ENCODE measurements at places on chromosomes 4 and X.

- DNase-seq = no peak
Measured at GRCh38 chr4:180840142-180840541, 1403.1 kb upstream of the TENM3 start.

- DNase-seq = no peak
Measured at GRCh38 chr4:70815370-70815769, 24.3 kb downstream of the GRSF1 start.

- DNase-seq = no peak
Measured at GRCh38 chr4:38195486-38195885, 235.3 kb downstream of the PTTG2 start.

- no peak for DNase-seq
Measured at GRCh38 chrX:40394302-40394701, 186.5 kb upstream of the ATP6AP2 start.

- no peak for DNase-seq
Measured at GRCh38 chr4:167102475-167102874, 131.8 kb downstream of the SPOCK3 start.

DNA sequence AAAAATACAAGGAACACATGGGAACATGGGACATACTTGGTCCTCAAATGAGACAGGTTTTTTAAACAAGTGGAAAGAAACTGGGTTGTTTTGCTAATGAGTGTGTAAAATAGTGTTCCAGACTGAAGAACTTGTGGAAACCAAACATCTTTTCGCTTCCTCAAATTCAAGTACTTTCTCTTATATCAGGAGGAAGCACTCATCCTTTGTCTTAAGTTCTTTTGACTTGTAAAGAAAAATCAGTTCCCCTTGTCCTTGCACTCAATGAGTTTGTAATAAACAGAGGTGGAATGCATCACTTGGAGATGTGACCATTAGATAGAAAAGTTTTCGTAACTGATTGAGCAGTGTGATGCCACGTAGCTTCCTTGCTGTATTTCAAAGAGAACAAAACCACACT is 101.1 kb downstream of the PHOX2B start:
- DNase-seq = no peak

DNA sequence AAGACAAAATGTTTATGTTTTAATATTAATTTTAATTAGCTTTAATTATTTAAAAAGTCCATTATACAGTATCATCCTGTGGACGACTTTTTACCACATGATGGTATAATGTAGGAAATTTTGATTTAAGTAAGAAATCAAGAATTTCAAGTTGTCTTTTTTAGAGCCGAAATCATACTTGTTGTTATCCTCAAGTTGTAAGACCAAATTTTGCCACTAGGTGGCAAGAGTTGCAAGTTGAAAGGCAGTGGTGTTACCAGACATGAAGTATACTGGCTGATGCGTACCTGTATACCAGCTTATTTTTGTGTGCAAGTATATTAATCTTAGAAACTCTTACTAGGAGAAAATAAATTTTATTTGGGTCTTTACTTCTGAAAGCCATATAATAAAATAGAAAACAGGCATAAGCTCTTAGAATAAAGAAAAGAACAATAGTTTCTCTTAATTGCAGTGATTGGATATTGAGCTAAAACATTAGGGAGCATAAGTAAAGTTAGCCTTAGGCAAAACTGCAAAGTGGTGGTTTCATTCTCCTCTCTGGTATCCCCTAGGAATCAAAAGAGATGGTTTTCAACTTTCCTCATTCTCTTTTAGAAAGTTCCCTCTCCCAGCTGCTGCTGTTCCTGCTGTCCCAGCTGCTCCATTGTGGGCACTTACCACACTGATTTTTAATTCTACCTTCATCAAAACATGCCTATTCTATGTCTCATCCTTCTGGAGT is 118.0 kb upstream of the WDFY3 start:
- peak; percentile 33 for DNase-seq

DNA sequence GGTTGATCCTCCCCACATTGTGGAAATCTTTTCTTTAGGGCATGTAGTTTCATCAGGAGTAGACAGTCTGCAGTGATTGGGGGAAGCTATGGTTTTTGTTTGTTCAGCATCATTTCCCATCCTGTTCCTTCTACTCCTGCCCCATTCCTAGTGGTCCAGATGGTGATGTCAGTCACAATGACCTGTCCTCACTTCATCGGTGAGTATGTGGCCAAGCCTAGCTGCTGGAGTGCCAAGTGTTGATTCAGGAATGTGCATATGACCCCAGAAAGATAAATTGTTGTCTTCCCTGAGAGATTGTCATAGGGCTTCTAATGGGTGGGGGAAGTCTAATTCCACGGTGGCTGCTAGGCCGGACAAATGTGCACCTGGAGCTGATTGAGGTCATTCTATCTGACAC is 130.6 kb upstream of the FAT1 start:
- DNase-seq = no peak

GRCh38 chr4:98482847-98483806 is 175.3 kb downstream of the TSPAN5 start:
- no peak for DNase-seq

GRCh38 chr4:24213961-24214360 is 324.1 kb upstream of the PPARGC1A start:
- no peak for DNase-seq

DNA sequence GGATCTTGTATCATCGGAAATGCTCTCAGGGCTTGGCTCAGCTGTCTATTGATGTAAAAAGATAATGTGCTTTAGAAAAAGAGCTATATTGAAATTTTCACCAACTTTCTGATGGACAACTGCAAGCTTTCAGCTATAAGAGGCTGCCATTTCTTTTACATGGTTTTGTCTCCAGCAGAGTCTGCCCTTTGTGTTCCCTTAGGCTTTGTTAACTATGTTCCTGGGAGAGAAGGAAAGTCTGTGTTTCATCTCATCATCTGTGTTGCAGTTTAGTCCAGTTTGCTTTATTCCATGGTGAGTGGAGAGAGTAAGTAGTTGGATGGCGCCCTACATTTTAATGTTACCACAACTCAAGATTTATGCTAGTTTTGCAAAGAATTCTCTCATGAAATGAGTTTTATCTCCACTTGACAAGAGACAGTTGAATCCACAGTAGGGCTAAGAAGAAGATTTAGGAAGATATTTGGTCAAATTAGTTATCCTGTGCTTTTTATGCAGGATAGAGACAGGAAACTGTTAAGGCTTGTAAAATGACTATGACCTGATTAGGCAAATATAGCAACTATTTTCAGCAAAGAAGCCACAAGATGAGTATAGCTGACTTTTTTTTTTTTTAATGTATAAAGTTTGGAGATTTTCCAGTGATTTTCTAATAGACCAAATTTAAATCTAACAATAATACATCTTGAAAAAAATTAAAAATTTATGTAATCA is 16.5 kb downstream of the SEPTIN11 start:
- no peak for DNase-seq

DNA sequence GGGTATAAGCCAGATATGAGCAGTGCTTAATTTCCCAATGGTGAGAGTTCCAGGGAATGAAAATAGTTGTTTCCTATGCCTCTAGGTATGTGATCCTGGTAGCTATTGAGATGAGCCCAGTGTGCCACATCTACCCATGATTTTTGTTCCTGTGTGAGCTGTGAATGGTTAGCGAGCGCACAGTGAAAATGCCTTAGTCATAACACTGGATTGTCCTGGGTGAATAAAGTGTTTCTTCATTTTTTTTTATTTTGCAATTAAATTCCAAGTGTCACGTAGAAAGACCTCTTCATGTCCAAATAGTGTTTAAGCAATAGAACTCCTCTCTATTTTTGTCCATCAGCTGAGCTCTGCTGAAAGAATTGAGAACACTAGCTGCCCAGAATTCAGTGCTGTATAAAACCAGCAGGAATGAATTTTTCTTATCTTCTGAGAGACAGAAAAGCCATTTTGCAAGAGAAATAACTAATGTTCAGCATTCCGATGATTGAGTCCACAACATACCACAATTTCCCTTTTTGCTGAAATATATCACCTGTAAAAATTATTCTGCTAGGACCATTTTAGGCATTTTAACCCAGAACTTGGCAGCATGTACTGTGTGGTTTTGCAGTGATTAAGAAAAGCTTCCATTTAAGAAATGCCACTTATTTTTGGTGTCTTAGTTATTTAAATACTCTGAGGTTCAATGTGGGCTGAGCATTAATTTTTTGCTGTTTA is 5.6 kb downstream of the MAOA start:
- no peak for DNase-seq

GRCh38 chr4:29390921-29391320 is 1329.2 kb upstream of the PCDH7 start:
- DNase-seq = no peak

GRCh38 chrX:40174854-40175510 is 77.2 kb upstream of the BCOR start:
- DNase-seq = peak; percentile 89

DNA sequence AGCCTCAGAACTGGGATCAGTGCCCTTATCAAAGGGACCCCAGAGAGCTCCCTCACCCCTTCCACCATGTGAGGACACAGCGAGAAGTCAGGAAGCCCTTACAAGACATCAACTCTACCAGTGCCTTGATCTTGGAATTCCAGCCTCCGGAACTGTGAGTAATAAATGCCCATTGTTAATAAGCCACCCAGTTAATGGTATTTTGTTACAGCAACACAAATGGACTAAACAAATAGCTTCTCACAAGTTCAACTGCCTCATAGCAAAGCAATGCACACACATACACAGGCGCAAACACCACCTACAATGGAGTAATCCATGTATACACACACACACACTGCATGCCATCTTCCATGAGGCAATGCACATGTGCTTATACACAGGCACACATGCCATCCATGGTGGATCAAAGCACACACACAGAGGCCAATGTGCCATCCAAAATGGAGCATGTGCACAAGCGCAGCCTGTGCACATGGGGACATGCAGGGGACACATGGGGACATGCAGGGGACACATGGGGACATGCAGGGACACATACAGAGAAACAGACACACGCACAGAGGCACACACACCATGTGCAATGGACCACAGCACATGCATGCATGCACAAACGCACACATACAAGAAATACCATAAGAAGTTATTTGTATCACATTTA is 137.6 kb upstream of the TBL1X start:
- no peak for DNase-seq

GRCh38 chr4:174119051-174119450 is 164.4 kb downstream of the FBXO8 start:
- no peak for DNase-seq

- peak; percentile 43 for DNase-seq
Measured at GRCh38 chr4:176896211-176896610, 103.5 kb upstream of the VEGFC start.

DNA sequence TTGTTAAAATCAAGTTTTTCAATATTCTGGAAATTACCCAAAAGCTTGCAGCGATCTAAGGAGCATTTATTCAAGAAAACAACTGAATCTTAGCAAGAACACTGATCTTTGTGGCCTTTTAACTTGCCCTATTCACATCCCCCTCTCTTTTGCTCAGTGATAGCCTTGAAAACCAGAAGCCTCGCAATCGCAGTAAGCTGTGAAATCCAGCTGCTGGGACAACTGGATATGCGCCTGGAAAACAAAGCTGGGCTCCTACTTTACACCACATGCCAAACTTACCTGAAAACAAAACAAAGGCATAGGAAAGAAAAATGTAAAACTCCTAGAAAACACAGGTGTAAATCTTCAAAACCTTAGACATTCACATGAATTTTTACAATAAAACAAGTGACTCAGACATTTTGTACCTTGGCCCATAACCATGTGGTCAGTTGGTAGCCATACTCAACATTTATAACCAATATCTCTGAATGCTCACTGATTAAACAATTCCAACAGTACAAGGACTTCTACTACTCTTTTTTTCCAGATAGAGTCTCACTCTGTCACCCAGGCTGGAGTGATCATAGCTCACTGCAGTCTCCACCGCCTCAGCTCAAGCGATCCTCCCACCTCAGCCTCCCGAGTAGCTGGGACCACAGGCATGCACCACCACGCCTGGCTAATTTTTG is 15.6 kb downstream of the SLC25A53 start:
- DNase-seq = no peak

- no peak for DNase-seq
Measured at GRCh38 chrX:134718966-134719317, 60.7 kb upstream of the PLAC1 start.

DNA sequence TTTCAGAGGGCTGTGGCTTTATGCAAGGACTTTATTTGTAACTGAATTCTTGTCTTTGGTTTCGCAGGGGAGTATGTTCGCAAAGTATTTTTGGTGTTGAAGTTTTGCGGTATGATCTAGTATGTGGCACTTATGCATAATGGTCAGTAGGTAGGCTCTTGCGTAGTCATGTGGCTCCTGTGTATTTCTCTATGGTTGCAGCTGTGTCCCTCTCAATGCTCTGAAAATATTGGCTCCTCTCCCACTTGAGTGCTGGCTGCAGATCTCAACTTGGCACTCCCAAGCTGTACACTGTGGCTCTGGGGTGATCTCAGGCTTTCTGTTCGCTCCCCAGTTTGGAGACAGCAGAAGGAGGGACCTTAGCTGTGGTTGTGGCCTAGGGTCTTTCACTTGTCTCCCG is 24.8 kb downstream of the ARMCX5 start:
- no peak for DNase-seq

- no peak for DNase-seq
Measured at GRCh38 chrX:122566401-122566800, 617.7 kb upstream of the GRIA3 start.

- DNase-seq = peak; percentile 21
Measured at GRCh38 chr4:6909970-6910339, 329 bp downstream of the TBC1D14 start.

GRCh38 chr4:69196209-69196965 is 18.2 kb downstream of the UGT2B11 start:
- no peak for DNase-seq

GRCh38 chr4:108890484-108890881 is 127.6 kb upstream of the ETNPPL start:
- DNase-seq = no peak

- no peak for DNase-seq
Measured at GRCh38 chrX:18617407-18617750, 54.5 kb downstream of the RS1 start.

GRCh38 chr4:184851200-184851541 is 25.4 kb upstream of the ACSL1 start:
- no peak for DNase-seq

GRCh38 chrX:13759152-13759718 is 24.7 kb downstream of the OFD1 start:
- no peak for DNase-seq

DNA sequence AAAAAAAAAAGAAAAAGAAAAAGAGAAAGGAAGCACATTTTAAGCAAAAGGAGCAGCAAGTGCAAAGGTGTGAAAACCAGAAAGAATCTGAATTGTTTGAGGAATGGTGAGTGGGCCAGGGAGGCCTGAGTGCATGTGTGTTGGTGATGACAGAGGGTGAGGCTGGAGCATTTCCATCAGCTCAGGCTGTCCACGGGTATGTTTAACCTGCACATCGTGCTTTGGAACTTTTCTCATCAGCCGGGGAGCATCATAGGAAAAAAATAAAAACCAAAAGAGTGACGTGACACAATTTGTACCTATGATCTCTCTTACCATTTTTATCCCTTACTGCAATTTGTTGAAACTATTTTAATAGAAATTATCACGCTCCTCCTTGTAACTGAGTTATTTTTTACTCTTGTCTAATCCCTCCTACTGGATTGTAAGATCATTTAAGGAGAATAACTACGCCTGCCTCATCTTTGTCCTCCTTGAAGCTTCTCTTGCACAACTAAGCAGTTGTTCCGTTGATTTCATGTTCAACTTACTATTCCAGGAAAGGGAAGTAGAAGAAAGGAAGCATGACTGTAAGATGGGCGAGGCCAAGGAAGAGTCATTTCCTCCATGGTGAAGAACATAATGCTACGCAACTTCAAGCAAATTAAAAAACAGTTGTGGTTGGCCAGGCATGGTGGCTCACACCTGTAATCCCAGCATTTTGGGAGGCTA is 7.0 kb downstream of the PALLD start:
- no peak for DNase-seq

- DNase-seq = no peak
Measured at GRCh38 chrX:45505214-45505613, 304.5 kb upstream of the DIPK2B start.

- peak; percentile 3 for DNase-seq
Measured at GRCh38 chr4:70059149-70059548, 8.9 kb downstream of the HTN1 start.
